GM06990 (cell line): ENCODE measurements at places on chromosomes 2 and 18.

GRCh38 chr2:144229296-144229695 lies 290.6 kb downstream of the ZEB2 start:
- DNase-seq = no peak

DNA sequence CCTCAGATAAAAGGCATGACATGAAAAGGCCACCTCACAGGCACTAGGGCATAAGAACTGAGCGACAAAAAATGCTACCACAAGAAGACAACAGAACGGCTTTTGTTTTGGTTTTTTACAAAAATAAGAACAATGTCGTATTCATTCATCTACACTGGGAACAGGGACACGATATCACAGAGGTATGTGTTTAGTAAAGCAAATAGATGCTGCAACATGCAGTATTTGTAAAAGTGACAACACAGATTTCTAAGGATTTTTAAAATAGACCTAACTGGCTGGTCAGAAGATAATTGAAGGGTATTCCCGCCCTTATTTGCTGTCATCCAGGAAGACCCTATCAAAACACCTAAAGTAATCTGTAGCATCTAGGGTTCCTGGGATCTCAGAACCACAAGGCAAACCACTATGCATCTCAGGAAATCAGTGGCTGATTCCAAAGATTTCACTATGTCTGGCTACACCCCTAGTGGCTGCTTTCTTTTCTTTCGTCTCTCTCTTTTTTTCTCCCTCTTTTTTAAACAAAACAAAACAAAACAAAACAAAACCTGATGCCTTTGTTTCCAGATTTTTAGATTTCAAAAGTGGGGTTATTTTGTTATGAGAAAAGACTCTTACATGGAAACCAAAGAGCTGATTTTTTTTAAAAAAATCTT lies 97.2 kb downstream of the BCL11A start:
- DNase-seq = no peak

GRCh38 chr2:96866986-96867755 lies 2.7 kb downstream of the SEMA4C start:
- DNase-seq = no peak

GRCh38 chr2:165068487-165068757 lies 113.1 kb upstream of the SLC38A11 start:
- DNase-seq = no peak

DNA sequence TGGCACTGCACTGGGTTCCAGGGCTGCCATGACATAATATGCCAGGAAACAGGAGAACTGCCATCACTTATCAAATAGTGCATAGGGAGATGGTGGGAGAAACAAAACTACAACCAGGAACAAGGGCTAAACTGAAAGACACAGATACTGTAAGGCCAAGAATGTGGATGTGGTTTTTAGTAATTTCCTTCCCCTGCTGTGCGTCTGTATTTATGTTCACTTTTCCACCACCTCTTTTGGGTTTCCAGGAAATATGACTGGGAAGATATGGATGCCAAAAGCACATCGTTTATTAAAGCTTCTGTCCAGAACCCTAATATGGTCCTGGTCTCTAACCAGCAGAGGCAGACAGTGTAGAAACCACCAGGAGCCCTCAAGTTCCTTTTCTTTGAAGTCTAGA lies 759.7 kb upstream of the FANCL start:
- DNase-seq = no peak

DNA sequence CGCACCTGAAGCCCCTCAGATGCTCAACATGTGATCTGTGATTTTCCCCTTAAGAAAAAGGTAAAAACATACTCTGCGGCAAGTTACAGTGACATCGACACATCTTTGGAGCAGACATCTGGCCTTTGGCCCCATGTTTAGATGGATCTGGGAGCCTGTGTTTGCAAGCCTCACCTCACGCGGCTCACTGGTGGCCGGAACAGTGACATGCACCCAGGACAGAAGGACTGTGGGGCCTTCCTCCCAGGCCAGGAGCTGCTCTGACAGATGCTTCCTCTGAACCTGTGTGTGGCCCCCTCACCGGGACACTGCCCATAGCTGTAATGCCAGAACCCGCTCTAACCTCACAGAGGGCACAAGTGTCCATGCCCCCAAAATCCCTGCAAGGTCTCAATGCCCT lies 13.1 kb downstream of the PASK start:
- DNase-seq = no peak

DNA sequence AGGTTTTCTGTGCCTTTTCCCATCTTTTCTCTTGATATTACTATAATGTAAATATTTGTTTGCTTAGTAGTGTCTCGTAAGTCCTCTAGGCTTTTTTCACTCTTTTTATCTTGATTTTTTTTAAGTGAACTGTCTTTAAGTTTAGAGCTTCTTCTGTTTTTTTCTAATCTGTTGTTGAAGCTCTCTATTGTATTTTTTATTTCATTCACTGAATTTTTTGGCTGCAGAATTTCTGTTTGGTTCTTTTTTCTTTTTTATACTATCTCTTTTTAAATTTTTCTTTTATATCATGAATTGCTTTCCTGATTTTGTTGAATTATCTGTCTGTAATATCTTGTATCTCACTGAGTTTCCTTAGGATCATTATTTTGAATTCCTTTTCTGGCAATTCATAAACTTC lies 331.8 kb upstream of the RBMS1 start:
- DNase-seq = no peak

DNA sequence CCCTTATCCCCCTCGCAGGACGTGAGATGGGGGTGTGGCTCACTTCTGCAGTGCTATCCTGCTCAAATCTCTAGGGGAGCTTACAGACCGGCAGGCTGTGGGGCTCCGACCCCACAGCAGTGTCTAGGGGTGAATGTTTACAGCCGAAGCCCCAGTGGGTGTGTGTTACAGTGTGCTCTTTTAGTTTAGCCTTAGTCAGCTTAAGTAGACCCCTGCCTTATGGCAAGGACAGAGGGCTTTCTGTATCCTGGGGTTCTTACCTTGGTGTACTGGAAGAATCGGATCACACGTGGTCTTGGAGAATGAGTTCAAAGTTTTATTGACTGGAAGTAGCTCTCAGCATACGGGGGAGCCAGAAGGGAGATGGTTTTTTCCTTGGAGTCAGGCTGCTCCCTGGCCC lies 348.2 kb upstream of the GYPC start:
- no peak for DNase-seq

DNA sequence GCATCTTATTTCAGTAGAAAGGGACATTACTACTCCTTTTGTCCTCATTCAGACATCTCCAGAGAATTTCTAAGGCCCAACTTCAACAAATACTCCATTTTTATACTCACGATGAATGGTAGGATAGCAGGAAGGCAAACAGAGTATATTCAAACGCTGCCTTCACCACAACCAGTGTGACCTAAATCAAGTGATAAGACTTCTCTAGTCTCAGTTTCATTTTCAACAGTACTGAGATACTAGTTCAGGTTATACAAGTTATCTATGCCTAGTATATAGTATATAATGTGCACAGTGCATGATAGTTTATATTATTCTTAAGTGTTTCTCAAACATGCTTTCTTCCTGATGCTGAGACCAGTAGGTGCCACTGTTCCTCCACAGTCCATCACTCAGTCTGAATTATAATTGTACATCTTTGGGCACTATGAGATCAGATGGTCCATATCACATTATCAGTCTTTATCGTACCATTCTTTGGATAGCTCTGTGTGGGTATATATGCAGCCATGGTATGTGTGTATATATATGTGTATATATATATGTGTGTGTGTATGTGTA lies 66.3 kb upstream of the RPE start:
- DNase-seq = no peak

DNA sequence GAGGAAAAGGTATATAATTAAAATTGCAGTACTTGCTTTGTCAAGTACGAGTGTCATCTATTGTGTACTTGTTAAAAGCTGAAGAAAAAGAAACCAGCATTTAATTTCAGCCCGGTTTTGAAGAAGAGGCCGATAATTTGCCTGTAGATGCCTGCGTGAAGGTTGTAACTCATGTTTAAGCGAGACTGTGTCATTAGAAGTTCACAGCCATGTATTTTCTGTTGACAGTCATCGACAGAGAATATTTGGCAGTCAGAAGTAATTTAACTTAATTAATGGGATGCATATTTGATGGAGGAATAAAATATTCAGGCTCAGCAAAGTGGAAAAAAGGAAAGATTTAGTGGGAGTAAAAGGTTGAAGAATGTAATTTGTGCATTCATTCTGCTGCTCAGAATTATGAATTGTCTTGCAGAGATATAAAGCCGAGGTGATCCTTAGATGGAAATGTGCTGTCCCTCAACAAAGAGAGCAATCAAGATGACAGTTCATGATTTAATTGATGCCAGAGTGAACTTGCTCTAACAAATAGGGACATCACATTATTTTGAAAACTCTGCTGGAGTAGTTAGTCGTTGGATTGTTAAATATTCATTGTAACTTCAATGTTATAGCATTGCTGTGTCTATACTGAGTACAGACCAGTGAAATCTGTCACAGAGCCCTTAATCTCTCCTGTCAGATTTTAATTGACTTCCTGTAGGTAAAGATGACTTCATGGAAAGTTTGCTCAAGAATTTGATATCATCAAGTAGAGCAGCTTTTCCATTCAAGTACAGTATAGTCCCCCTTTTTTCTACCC lies 53.9 kb downstream of the ZNF407 start:
- DNase-seq = no peak

DNA sequence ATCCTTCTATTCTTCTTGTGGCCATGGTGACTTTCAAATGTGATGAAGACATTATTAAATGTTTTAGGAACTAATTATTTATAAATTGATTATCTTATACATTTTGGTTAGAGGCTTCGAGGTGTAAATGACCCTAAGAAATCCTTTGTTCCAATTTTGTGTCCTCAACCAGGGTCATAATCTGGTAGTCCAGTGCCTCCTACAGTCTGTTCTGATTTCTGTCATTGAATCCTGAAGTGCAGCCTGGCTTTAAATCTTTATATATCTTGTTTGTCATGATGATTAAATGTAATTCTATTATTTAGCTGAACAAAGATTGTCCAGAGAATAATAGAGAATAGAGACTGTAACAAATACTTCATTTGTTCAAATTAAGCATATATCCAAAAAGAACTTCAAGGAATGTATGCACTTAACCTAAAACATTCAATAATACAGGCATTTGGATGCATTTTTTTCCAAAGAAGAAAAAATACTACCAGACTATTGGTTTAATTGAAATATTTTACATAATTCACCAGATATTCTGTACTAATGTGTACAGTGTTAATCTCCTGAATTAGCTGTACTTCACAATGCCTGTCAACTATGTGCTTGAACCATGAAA lies 89.8 kb downstream of the PRPF40A start:
- no peak for DNase-seq

DNA sequence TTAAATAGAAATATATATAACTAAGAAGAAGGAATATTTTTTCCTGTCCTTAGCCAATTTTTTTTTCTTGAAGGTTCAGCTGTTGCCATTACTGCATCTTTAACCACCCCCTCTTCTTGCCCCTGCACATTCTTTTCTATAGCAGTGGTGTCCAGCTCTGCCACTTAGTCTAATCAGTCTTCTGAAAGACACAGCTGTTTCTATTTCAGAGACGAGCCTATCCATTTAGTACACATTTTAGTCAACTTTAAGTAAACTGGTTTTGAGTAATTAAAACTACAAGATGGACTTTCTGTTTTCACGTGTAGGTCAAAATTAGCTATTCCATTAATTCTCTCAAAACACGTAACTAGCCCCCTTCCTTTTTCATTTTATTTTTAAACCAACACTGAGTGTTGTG lies 21.0 kb downstream of the SPOPL start:
- peak; percentile 61 for DNase-seq

DNA sequence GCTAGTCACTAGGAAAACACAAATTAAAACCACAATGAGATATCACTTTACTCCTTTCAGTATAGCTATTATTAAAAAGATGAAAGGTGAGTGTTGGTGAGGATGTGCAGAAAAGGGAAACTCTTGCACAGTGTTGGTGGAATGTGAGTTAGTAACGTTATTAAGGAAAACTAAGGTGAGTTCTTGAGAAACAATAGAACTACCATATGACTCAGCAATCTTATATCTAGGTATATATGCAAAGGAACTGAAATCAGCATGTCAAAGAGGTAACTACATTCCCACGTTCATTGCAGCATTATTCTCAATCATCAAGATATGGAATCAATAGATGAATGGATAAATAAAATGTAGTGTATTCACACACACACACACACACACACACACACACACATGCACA lies 117.3 kb upstream of the HNMT start:
- DNase-seq = no peak

GRCh38 chr2:28096421-28096820 lies 205.9 kb downstream of the BABAM2 start:
- DNase-seq = no peak

GRCh38 chr2:20093263-20094141 lies 42.1 kb upstream of the LAPTM4A start:
- no peak for DNase-seq

DNA sequence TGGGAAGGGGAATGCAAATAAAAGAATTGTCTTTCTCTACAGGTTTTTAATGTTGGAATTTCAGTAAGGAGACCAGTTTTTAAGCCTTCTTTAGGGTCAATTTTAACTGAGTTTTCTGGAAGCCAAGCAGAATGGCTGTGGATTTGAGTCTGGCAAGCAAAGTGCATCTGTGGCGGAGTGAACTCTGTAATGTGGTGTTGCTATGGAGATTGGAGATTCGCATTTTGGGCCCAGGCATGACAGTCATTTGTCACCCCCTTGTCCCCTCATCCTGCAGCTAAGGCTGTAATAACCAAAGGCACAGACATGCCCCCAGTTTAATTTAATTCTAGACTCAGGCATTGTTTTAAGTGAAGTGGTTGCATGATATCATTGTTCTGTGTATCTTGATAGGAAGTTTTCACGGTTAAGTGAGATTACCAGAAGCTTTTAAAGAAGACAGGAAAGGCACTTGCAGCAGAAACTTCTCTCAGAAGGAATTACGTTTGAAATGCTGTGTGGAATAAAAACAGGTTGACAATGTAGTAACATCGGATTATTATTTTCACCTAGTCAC lies 30.6 kb downstream of the ARMC9 start:
- DNase-seq = no peak

- no peak for DNase-seq
Measured at GRCh38 chr2:133599811-133600210, 31.5 kb upstream of the NCKAP5 start.

- DNase-seq = no peak
Measured at GRCh38 chr2:44075541-44075940, 79.8 kb upstream of the LRPPRC start.

GRCh38 chr2:16680304-16680703 lies 14.7 kb upstream of the CYRIA start:
- no peak for DNase-seq

DNA sequence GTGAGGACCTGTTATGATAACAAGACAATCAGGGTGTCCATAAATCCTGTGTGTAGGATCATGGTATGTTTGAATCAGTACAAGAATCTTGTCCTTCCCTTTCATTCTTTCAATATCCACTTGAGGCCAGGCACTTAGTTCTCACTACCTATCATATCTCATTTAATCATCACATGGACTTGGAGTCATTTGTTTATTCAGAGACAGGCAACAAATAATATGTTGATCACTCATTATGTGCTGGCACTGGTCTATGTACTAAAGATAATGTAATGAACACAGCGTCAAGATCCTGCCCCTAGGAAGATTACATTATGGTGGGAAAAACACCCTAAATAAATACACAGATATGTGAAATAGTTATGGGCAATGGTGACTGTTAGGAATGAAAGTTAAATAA lies 342.6 kb downstream of the LPIN1 start:
- no peak for DNase-seq

- DNase-seq = no peak
Measured at GRCh38 chr18:8780227-8780626, 74.9 kb downstream of the MTCL1 start.

GRCh38 chr2:130824492-130825061 lies 12.1 kb upstream of the ARHGEF4 start:
- no peak for DNase-seq
